ENCODE measurements at places on chromosomes 3 and 15.

DNA sequence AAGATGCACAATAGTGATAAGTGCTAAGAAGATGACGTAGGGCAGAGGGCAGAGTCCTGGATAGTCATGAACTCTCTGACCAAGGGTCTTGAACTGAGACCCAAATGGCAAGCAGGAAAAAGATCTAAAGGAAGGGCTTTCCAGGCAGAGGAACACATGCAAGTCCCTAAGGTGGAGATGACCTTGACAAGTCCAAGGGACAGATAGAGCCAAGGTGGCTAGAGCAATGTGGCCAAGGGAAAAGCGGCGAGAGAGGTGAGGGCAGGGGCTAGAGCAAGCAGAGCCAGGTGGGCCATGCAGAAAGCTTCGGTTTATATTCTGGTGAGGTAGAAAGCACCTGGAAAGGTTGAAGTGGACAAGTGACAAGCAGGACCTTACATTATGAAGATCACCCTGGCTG is 85.7 kb upstream of the EIF1B start:
- DNase-seq, result no peak

DNA sequence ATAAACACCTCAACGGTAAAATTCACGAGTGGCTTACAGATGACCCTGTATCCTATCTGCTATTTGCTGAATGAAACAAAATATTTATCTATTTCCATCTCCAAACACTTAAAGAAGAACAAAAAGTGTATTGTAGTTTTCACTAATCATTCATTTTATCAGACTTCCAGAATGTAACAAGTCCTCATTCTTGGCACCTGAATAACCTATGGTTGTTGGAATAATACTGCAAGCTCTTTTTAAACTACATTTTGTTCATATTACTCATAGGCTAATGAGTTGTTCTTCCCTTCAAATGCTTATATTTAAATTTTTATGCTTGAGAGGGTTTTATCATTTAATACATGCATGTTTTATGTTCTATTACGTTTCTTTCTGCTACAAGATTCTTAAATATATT is 1434.1 kb downstream of the SI start:
- no peak for DNase-seq

- no peak for DNase-seq
Observed at GRCh38 chr3:43874290-43874689, 183.6 kb downstream of the ABHD5 start.

- DNase-seq, result no peak
Observed at GRCh38 chr3:69791919-69792399, 52.7 kb downstream of the MITF start.

GRCh38 chr15:99662903-99663302 is 70.3 kb downstream of the LYSMD4 start:
- no peak for DNase-seq

GRCh38 chr3:135038186-135038585 is 243.1 kb downstream of the EPHB1 start:
- no peak for DNase-seq
